SHP77 treated with DMSO at 0.1 percent for 48 hours (cell line): ENCODE measurements at places on chromosomes 2 and 18.

- no peak for DNase-seq
Measured at GRCh38 chr2:196130039-196130825, 41.1 kb downstream of the STK17B start.

DNA sequence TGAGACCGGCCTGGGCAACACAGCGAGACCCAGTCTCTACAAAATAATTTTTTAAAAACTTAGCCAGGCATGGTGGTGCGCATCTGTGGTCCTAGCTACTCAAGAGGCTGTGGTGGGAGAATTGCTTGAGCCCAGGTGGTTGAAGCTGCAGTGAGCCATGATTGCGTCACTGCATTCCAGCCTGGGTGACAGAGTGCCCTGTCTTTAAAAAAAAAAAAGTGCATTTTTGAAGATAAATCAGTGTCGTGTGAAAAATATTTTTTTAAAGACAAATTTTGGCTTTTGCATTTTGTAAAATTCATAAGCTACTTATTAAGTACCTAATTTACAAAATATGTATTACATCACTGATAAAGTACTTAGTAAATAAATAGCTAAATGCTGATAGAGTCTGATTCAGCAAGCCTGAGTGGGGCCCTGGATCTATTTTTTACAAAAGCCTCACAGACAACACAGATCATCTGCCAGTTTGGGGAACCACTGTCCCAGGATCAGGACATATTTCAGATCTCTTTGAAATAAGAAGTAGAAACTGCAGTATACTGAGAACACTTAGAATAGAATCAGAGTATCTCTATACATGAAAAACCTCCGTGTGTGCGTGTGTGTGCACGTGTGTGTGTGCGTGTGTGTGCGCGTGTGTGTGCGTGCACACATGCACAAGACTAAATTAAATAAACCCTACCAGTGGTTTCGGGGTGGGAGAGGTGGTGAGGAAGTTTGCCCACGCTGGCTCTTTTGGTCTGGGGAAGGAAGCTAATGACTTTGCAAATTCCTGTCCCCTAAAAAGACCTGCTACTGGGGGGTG is 61.6 kb downstream of the AAK1 start:
- no peak for DNase-seq

- no peak for DNase-seq
Measured at GRCh38 chr2:199946196-199946595, 9.1 kb downstream of the TYW5 start.

DNA sequence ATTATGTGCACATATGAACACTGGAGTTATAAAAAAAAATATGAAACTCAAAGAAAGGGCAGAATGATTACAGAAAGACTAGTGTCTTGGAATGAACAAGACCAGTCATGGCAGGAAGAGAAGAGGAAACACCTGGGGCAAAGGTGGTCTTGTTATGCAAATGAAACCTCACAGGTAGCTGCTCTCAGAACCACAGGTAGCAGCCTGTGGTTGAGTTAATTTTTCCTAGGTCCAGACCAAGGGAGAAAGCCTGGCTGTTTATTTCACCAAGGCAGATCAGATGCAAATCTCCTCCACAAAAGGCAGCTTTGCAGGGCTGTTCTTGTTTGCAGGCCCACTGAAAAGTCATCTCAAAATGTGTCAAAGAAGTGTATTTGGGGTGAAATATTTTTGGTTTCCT is 785.8 kb downstream of the RNF144A start:
- no peak for DNase-seq

DNA sequence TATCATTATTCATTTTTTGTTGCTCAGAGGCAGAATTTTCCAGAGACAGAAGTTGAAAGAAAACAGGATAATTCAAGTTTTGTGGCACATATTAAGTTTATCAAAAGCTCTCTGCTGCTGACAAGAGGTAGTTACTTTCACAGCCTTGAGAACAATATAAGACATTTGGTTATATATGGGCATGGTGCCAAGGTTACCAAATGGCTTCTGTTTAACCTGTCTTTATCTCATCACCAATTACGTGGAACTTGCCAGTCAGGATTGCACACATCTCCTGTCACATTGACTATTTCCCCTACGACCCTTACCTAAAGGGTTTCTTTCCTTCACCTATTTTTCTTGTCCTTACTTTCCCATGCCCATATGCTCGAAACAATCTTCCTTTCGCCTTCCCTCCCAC is 35.9 kb downstream of the KLF7 start:
- no peak for DNase-seq

DNA sequence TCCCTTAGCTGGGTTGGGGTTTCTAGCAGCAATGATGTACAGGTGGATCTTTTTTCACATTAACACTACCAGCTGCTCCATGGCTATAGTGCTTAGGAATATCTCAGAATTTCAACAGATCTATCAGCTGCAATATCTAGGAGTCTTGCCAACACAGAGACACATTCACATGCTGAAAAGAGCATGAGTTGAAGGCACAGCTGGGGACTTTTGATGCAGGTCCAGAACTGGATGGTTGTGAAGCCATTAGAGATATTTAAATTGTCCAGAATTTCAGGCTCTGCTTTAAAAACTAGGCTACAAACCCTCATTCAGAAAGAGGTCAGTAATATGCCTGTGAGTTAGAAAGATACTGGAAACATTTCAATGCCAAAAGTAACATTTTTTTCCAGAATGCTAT is 122.2 kb upstream of the CCDC195 start:
- no peak for DNase-seq

DNA sequence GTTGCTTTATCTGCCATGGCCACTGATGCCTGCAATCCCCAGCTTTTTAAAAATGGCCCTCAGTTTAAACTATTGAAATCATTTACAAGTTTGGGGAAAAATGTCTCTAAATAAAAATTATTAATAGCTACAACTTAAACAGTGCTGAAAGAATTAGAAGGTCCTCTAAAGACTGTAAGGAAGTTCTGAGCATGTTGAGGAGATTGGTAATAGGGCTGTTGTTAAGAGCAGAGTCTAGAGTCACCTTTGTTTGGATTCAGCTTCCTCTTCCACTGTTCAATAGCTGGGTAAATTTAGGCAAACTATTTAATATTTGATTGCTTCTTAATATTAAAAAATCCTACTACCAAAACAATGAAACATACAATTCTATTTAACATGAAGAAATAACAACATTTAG is 1127.1 kb upstream of the DDX18 start:
- no peak for DNase-seq
